ENCODE measurements at places on chromosomes 16 and 17.

DNA sequence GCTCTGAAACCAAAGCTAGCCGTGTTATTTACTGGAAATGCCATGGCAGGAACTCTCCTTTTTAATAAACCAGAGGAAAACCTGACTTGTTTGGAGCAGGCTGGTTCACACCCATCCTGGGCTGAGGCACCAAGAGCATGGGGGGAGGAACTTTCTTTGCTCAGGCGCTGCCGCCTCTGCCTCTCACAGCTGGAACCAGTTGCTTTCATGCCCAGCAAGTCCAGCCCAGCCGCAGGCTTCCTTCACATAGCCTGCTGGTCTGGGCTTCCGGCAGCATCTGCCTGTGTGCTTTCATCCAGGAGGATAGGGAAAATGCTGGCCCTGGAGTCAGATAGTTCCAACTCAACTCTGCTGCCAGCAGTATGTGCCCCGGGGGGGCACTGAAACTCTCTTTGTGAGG, 88.1 kb upstream of the ASIC2 start:
- no peak for DNase-seq

- DNase-seq = no peak
These were observed 16.0 kb downstream of the HOXB4 start for GRCh38 chr17:48561884-48562810.

GRCh38 chr17:81058263-81058871, 23.4 kb downstream of the BAIAP2 start:
- DNase-seq = no peak

- no peak for DNase-seq
These were observed 26.8 kb downstream of the TBC1D16 start for GRCh38 chr17:80008848-80009247.

GRCh38 chr17:36983618-36984017, 34.9 kb downstream of the AATF start:
- DNase-seq = peak; percentile 2

DNA sequence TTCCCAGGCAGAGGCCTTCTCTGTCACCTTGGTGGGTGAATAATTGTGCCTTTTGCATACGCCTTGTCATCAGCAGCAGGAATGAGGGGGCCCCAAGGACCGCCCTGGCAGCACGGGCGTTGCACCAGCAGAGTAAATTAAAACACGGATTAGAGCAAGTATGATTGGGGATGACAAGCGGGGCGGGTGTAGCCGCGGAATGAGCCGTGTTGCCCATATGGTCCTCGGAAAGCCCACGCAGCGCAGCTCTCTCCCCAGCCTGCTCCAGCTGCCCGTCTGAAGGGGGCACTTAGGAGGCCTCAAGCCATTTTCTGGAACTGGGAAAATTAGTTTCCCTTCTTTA, 299.4 kb upstream of the IRX3 start:
- DNase-seq = no peak

- DNase-seq = no peak
These were observed 21.0 kb downstream of the SLC7A6OS start for GRCh38 chr16:68289621-68290329.

- no peak for DNase-seq
These were observed 47.2 kb downstream of the YPEL2 start for GRCh38 chr17:59378675-59379074.

DNA sequence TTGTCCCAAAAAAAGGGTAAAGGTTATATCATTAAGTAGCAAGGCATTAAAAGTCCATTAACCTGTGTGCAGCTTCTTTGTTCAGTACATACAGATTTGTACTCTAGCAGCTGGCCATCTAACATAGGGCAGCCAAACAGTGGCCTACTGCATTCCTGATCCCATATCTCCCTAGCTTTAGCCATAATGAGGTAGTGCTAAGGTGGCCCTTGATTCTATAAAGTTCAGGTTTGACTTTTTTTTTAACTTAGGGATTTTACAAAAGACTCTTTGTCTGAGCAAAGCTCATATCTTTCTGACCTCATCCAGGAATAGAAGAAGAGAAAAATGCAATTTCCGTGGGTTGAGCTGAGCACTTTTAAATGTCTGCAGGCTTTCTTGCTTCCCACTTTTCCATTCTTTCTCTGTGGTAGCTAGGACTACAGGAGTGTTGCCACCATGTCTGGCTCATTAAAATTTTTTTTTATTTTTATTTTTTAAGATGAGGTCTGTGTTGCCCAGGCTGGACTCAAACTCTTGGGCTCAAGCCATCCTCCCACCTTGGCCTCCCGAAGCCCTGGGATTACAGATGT, 19.5 kb upstream of the CDC6 start:
- DNase-seq = no peak

DNA sequence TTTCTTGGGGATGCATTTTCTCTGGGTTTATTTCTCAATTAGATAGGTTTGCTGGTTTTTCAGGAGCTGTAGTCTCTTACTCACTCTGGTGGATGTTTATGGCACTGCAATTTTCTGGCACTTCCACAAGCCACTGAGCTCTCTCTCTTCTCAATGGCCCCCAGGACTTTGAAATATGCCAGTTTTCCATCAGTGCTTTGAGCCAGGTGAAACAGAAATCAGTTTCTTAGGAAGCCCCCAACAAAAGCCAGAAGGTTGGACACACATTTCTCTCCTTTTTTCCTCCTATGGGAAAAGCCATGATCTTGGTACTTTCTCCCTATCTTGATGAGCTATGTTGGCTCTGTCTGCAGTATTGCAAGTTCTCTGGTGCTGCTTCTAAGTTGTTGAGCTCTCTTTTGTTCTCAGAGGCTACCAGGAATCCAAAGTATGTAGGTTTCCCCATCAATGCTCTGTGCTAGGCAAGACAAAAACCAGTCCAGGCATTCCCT, 90.7 kb upstream of the SMIM36 start:
- DNase-seq = peak; percentile 75

DNA sequence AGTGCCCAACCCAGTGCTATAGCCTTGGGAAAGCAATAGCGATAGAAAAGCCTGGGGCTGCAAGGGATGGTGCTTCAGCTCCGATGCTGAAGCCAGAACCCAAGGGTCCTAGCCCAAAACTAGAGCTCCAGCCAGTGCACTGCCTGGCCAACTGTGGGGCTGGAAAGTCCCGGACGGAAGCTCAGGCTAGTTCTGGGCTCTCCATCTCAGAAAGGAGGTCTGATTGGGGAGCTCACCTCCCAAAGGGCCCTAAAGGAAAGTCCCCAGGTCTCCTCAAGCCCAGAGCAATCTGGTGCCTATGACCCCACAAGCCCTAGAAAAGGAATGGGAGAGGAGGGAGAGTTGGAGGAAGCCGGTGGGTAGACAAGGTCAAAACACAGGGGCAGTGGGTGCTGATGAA, 2.0 kb upstream of the ABCC3 start:
- DNase-seq = no peak

GRCh38 chr17:69577098-69577497, 162.6 kb downstream of the MAP2K6 start:
- no peak for DNase-seq

Measured in inflammatory macrophage treated with lipopolysaccharide for 1 hour (primary cell).